EL (cell line): ENCODE measurements at places on chromosomes 11 and 22.

- no peak for DNase-seq
These were observed 62.5 kb upstream of the YWHAH start for GRCh38 chr22:31881865-31882264.

DNA sequence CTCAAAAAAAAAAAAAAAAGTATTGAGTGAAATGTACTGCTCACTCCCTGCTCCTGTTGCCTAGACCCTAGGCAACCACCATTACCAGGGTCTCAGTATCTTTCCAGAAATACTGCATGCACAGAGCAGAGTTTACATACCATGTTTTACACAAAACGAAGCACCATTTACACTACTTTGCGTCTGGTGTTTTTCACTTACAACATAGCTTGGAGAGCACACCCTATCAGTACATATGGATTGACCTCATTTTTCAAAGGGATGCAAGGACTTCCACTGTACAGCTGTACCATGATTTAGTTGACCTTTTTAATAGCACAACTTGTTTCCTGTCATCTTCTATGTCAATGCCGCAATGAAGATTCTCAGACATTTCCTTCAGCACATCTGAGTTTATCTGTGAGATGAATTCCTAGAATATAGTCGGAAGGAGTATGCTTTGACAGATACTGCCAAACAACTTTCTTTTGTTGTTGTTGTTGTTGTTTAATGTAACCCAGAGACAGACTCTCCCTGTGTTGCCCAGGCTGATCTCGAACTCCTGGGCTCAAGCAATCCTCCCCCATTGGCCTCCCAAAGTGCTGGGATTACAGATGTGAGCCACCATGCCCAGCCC is 6.1 kb downstream of the MYH9 start:
- peak; percentile 23 for DNase-seq

GRCh38 chr11:46489656-46490560 is 98.3 kb upstream of the CHRM4 start:
- peak; percentile 55 for DNase-seq

DNA sequence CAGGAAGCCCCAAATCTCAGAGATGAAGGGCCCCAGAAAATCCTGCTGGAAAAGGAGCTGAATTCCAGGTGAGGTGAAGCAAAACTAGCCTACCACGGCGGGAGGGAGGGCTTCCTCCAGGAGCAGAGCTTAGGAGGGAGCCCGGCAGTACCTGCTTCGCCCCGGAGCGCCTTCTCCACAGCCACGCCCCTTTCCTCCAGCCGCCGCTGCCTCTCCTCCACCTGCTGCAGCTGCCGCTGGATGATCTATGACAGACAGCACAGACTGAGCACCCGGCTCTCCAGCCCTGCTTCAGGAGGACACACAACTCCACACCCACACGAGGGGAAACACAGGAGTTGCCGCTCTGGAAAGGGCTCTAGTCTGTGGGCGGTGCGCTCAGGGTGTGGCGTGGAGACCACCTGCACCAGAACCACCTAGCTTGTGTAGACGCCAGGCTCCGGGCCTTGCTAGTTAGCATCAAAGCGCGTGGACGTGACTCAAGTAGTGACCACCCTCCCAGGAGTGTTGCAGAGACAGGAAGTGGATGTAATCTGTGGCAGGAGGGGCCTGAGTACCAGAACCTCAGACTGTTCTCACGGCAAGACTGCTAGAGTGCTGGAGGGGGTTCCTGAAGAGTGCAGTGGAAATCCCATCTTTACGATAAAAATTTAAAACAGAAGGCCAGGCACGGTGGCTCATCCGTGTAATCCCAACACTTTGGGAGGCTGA is 34.6 kb upstream of the BID start:
- no peak for DNase-seq

DNA sequence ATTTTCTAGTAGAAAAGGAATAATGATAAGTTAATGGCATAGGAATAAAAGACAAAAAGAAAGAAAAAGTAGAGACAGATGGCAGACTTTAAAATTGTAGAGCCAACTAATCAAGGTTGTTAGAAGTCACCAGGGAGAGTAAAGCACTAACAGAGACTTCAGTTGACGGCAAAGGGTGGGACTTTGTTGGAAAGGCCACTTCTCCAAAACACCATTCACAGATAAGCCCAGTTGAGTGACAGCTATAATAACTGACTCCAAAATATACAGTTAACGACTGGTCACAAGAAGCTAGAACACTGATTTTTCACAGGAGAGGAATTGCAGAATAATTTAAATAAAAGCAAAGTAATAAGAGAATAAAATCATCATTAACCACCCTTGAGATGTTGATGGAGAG is 16.0 kb upstream of the SOX6 start:
- DNase-seq = no peak
